SK-N-SH treated with all-trans-retinoic acid at 6 μM for 48 hours (cell line): ENCODE measurements at places on chromosomes 12 and 14.

DNA sequence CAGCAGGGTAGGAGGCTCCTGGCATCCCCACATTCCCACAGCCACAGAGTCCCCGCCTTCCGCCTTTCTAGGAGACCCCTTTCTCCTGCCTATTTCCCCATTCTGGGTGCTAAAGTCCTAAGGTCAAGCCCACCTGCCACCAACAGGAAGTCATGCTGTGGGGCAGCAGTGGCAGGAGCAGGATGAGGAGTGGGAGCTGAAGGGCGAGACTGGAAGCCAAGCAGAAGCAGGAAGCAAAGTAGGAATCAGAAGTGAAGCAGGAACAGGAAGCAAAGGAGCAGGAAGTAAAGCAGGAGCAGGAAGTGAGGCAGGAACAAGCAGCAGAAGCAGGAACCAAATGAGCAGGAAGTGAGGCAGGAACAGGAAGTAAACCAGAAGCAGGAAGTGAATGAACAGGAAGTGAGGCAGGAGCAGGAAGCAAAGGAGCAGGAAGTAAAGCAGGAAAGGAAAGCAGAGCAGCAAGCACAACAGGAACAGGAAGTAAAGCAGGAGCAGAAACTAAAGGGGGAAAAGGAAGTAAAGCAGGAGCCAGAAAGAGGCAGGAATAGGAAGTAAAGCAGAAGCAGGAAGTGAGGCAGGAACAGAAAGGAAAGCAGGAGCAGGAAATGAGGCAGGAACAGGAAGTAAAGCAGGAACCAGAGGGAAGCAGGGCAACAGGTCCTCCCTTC is 38.3 kb upstream of the RIMBP2 start:
- no peak for ATAC-seq

DNA sequence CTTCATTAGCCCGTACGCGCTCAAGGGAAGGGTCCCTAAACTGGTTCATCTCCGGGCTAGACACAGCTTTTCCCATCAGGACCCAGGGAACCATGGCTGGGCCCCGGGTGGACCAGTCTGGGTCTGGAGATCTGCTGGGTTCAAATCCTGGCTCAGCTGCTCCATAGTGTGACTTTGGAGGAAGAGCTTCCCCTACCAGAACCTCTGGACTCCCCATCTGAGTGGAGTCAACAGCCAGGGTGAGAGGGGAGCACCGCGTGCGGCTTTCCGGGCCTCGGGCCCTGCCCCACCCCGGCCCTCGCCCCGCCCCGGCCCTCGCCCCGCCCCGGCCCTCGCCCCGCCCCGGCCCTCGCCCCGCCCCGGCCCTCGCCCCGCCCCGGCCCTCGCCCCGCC is 41.2 kb downstream of the BEGAIN start:
- no peak for ATAC-seq

GRCh38 chr14:68928770-68929550 is 50.1 kb downstream of the ACTN1 start:
- no peak for ATAC-seq

DNA sequence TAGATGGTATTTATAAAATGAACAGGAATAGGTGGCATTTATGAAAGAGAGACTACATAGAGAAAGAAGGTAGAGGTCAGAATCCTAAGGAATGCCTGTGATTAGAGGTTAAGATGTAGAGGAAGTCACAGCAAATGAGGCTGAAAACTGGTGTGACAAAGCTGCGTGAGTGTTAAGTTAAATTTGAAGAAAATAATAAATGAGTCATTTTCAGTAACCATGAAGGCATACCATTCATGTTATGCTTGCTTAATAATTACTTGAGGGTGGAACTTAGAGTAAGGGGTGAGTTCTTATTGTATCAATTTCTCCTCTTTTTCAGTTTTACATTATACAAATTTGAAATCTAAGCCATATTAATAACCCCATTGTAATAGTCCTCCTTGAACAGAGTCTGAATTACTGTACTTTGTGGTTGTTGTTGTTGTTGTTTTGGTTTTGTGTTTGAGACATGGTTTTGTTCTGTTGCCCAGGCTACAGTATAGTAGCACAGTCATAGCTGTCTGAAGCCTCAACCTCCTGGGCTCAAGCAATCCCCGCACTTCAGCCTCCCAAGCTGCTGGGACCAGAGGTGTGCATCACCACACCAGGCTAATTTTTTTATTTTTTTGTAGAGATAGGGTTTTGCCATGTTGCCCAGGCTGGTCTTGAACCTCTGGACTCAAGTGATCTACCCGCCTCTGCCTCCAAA is 761.5 kb downstream of the GALC start:
- ATAC-seq = no peak

DNA sequence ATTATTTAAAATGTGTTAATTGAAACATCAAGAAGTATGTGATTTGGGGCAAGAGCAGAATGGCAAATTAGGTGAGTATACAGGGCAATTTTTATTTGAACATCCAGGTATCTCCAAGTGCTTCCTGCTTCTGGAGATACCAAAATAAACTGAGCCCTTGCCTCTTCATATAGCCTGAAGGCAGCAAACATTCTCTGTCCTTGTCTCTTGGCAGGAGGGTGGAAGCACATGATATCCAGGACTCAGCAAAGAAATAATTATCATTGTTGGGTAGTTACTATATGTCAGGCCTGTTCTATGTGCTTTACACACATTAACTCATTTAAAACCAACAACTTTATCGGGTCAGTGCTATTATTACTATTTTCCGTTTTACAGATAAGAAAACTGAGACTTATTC is 12.5 kb downstream of the LIN7A start:
- ATAC-seq = no peak

DNA sequence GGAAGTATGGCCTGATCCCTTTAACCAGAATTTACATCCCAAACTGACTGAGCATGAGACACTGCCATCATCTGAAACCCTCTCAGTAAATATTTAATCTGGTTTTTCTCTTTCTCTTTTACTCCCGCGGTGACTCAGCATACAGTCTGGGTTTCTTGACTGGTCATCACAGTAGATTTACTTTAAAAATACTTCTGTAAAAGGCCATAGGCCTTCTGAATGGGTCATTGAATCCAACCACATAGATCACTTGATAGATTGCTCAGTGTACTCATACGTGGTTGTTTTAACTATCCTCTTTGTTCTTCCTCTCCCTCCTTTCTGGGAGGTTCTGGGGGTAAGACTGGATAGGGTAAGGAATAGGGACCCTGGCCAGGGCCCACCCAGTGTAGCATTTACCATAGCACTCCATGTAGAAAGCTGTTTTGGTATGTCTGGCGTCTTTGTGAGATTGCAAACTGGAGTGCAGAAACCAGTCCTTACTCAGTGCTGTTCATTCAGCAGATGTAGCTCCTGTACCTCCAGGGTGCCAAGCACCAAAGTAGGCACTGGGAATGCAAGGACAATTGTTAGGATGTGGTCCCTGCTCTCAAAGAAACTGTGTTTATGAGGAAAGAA is 165.7 kb downstream of the SRGAP1 start:
- peak; percentile 35 for ATAC-seq

- ATAC-seq = peak; percentile 65
Measured at GRCh38 chr12:77724367-77724957, 106.2 kb upstream of the NAV3 start.

DNA sequence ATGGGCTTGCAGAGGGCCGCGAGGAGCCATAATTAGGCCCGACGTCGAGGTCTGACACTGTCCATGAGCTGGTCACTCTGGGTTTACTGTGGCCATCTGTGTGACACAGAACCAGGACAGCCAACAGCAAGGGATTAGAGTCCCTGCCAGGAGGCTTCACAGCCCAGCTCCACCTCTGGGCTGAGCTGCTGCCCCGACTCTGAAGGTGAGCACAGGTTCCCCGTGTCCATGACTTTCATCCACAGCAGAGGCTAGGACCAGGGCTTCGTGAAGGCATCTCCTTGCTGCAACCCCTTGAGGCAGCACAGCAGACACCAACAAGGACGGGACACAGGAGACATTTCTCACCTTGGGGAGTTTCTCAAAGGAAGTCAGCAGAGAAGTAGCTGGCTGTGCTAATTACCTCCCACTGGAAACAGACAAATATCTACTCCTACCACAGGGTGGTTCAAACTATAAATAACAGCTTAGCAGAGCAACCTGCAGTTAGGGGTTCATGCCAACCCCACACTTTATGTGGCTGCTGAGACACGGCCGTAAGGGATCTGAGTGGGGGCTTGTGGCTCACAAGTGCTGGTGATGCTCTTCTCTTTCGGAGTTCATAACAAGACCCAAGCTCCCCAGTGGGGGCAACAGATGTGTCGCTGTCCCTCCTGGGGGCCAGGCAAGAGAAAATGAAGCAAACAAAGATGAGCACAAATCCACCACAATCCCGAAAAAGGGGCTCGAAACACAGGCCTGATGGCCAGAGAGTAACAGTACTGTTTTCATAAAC is 29.2 kb downstream of the ZFYVE21 start:
- no peak for ATAC-seq

GRCh38 chr12:18296909-18297280 is 35.6 kb downstream of the PIK3C2G start:
- ATAC-seq = peak; percentile 58

GRCh38 chr14:69629225-69630127 is 18.1 kb downstream of the SUSD6 start:
- ATAC-seq = peak; percentile 62

GRCh38 chr14:55976655-55977054 is 141.6 kb upstream of the PELI2 start:
- ATAC-seq = no peak

DNA sequence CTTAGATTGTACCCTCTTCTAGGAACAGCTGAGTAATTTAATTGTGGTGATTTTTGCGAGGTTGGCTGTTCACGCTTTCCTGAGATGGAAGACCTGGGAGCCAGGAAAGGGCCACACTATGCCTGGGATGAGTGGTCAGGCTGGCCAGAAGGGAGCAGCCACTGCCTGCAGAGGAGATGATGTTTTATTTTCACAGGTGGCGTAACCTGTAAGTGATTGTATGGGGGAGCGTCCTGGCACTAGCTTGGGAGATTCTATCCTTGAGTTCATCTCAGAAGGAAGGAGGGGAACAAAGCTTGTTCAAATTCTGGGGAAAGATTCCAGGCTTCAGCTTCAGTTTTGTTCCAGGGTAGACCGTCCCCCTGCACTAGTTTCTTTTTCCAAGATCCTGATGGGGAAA is 1.2 kb downstream of the RPH3A start:
- no peak for ATAC-seq

DNA sequence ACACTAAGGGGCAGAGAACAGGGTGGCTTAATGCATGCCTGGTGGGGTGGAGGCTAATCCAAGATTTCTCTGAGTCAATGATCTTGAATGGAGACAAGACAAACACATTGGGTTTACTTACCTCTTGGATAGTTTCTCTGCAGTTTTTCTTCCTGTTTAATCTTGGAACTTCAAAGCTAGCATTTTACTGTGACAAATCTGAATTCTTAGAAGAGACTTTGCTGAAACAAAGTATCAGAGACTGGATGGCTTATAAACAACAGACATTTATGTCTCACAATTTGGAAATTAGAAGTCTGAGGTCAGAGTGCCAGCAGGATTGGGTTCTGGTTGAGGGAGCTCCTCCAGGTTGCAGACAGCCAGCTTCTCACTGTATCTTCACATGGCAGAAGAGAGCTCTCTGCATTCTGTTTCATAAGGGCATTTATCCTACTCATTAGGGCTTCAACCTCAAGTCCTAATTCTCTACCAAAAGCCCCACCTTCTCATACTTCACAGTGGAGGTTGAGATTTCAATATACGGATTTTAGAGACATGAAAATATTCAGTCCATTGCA is 921.8 kb downstream of the VRK1 start:
- ATAC-seq = no peak

- ATAC-seq = no peak
Measured at GRCh38 chr12:89988188-89988915, 279.7 kb upstream of the ATP2B1 start.

- no peak for ATAC-seq
Measured at GRCh38 chr14:82421286-82421685, 887.6 kb upstream of the SEL1L start.

GRCh38 chr14:103869406-103870143 is 22.2 kb upstream of the PPP1R13B start:
- no peak for ATAC-seq

- ATAC-seq = no peak
Measured at GRCh38 chr12:94769047-94769420, 118.7 kb upstream of the TMCC3 start.

DNA sequence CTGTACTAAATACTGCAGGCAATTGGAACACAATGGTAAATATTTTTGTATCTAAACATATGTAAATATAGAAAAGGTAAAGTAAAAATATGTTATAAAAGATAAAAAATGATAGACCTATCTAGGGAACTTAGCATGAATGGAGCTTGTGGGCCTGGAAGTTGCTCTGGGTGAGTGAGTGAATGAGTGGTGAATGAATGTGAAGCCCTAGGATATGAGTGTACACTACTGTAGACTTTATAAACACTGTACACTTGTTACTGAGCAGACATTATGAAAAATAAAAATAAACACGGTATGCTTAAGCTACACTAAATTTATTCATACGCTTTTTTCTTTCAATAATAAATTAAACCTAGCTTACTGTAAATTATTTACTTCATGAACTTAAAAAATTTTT is 7.8 kb downstream of the FNTB start:
- no peak for ATAC-seq

- 0 out of 3 replicates have a peak, but pooled peaks have one; percentile 27 for ATAC-seq
Measured at GRCh38 chr14:25381498-25381897, 331.6 kb upstream of the STXBP6 start.

GRCh38 chr14:68551045-68551683 is 241.7 kb downstream of the ZFP36L1 start:
- ATAC-seq = no peak

DNA sequence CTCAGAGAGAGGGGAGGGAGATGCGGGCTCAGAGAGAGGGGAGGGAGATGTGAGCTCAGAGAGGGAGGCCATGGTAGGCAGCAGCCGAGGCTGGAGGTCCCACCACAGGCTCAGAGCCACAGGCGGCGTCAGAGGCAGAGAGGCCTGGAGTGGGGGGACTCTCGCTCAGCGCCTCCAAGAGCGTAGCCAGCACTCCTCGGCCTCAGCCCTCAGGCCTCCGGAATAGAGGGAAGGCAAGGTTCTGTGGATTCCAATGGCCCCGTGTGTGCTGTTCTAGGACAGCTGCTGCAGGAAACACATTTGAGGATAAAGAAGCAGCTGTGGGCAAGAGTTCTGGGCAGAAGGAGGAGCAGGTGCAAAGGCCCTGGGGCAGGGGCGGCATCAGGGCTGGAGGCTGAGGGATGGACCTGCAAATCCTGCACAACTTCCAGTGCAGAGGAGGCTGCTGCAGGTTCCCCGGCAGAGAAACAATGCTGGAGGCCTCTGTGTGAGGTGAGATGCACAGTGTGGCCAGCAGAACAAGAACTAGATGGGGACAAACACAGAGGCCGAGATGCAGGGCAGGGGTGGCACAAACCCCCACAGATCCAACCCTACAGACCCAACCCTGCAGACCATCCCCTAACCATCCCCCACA is 59.1 kb upstream of the GALNT9 start:
- no peak for ATAC-seq
